ENCODE measurements at places on chromosomes 5 and 9.

GRCh38 chr5:111198281-111198966 is 25.8 kb upstream of the CAMK4 start:
- DNase-seq = no peak

DNA sequence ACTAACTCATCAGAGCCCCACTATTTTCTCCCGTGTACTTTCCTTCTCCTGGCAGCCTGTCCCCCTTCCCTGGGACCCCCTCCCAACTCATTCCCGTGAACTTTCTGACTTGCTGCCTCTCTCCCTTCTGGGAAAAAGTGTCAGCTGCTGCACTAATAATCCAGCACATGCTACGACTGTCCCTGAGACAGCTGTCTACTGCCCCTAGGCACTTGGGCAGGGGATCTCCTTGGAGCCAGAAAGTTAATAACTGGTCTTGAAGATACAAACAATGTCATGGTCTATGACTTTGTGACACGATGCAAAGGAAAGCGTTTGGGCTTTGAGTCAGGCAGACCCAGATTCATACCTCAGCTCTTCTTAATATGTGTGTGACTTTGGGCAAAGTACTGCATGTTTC is 10.1 kb upstream of the RNF183 start:
- DNase-seq = no peak

DNA sequence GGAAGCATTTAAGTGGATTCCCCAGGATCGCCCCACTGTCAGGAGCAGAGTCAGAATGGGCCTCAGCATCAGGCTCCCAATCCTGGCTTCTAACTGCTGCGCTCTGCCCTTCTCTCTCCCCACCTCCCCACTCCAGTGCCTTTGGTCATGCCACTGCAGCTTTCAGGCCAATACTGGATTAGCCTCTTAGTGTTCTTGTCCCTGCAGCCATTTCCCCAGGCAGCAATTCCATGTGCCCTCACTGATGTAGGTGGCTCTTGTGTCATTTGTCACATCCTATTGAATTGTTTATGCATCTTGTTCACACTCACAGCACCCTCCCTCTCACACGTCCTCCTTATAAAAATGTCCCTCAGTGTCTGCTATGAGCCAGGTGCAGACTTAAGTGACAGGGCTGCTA is 544.2 kb upstream of the DAP start:
- no peak for DNase-seq

DNA sequence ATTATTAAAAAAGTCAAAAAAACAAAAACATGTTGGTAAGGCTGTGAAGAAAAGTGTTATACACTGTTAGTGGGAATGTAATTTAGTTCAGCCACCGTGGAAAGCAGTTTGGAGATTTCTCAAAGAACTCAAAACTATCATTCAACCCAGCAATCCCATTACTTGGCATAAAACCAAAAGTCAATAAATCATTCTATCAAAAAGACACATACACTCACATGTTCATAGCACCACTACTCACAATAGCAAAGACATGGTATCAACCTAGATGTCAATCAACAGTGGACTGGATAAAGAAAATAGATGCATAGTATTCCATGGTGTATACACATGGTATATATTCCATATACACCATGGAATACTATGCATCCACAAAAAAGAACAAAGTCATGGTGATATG is 148.3 kb upstream of the ACOT12 start:
- DNase-seq = no peak

DNA sequence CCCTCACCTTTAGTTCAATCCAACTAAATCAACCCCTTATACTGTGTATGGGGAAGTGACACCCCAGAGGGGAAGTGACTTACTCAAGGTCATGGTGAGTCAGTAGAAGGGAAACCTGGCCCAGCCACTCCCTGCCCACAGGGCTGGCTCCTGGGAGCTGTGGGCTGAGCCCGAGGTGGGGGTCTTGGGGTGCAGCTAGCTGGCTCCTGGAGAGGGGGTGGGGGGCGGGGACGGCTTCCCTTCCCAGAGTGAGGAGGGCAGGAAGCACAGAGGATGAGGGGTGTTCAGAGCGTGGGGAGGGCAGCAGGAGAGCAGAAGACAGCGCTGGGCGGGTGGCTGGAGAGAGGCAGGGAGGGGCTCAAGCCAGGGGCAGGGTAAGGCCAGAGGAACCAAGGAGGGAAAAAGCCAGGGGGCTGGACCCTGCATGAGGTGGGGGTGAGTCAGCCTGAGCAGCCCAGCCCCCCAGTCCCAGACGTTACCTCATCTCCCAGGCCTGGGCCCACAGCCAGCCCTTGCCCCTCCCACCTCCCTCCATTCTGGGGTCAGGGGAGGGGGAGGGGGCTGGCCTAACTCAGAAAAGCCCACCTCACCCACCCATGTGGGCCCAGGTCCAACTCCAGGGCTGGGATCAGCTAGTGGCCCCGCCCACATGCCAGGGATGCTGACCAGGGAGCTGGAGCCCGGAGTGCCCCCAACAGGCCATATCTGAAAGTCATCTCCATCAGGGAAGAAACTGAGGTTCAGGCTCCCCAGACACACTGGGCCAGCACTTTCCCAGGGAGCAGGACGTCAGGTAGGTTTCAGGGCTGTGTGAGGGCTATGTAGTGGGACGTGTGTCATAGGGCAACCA is 2.8 kb downstream of the PDLIM7 start:
- DNase-seq = no peak

- no peak for DNase-seq
Observed at GRCh38 chr5:119363271-119363670, 7.5 kb downstream of the TNFAIP8 start.

DNA sequence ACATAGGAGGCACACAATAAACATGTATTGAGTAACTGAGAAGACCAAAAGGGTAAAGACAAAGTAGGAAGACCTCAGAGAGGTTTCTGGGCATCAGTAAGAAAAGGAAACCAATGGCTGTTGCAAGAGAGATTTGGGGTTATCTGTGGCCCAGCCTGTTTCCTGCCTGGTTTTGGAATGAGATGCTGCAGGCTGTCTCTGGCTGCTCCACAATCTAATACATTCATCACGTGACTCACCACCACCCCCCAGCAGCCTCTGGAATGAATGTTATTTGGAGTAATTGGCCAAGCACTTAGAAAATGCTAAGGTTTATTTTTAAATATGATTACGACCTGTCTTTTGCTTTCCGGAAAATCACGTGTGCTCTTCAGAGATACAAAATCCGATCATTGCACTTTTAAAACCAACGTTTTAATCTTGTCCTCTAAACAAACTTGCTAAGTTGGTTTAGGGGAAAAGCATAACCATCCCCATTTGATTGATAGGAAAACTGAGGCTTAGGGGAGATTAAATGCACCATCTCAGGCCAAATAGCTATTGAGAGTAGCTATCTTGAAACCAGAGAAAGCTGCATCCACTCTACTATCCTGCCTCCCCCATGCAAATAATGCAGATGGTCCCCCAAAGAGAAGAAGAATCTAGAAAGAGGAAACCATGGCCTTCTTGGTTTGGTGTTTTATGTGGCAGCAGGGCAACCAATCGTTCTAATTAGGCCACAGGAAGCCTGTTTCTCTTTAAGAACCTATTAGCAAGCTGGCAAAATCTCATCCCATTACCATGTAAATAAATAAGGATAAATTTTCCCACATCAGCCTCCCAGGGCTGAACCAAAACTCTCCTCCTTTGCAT is 151.8 kb upstream of the ADRA1B start:
- DNase-seq = no peak

- DNase-seq = no peak
Observed at GRCh38 chr9:18768951-18769622, 263.9 kb downstream of the SAXO1 start.

GRCh38 chr5:133482028-133482427 is 130.3 kb downstream of the FSTL4 start:
- no peak for DNase-seq

DNA sequence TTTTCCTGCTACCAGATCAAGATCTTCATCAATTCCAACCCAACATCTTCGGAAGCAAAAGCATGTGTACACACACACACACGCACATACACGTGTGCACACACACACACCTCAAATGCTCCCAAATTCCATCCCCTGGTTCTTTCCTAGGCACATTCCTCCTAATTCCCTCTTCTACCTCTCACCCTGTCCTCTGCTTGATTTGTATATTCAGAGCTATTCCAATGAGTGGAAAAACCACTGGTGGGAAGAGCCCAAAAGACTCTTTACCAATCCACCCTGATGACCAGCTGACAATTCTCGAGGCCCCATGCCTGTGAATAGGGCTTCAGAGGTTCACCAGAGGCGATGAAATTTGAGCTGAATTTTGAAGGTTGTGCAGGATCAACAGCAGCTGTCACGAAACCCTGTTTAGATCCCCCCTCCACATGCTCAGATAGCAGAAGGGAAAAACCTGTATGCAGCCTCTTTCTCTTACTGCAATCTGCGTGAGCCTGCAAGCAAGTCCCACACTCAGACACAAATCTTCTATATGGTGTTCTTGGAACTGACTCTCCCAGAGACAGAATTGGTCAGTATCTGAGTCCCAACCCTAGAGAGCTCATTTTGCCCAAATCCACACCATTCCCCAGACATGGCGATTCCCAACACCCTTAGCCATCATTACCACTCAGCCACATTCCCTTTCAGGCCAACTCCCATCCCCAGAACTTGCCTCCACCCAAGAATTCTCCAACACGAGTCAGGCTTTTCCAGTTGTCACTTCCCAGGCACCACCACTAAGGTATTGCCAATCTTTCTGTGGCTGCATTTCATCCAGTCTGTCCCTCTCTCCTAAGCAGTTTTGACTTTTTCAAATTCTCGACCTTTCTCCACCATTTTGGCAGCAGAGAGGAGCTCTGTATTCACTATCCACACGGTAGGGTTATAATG is 4.3 kb upstream of the TRIO start:
- DNase-seq = no peak

GRCh38 chr9:122446819-122447484 is 30.8 kb downstream of the OR1J1 start:
- DNase-seq = no peak

All from stimulated activated CD4-positive, alpha-beta T cell treated with anti-CD3 and anti-CD28 coated beads, Interleukin-12 subunit alpha, Interleukin-12 subunit beta, amount 100 ng/mL, for 4 hours (primary cell).